ENCODE measurements at places on chromosomes 1 and 21. TPM values are rescaled to one million over a fixed set of nuclear protein-coding genes. Genes with fewer than 3 reads are reported as not detected.

The CLEC20A gene
- total RNA-seq: not detected

The PCP4L1 gene
- 7.5 TPM for total RNA-seq

The POLR3C gene
- total RNA-seq: 31.7 TPM

The PIK3C2B gene
- total RNA-seq: 21.2 TPM

The OVAAL gene
- not detected for total RNA-seq

The CFHR3 gene
- total RNA-seq: not detected

DNA sequence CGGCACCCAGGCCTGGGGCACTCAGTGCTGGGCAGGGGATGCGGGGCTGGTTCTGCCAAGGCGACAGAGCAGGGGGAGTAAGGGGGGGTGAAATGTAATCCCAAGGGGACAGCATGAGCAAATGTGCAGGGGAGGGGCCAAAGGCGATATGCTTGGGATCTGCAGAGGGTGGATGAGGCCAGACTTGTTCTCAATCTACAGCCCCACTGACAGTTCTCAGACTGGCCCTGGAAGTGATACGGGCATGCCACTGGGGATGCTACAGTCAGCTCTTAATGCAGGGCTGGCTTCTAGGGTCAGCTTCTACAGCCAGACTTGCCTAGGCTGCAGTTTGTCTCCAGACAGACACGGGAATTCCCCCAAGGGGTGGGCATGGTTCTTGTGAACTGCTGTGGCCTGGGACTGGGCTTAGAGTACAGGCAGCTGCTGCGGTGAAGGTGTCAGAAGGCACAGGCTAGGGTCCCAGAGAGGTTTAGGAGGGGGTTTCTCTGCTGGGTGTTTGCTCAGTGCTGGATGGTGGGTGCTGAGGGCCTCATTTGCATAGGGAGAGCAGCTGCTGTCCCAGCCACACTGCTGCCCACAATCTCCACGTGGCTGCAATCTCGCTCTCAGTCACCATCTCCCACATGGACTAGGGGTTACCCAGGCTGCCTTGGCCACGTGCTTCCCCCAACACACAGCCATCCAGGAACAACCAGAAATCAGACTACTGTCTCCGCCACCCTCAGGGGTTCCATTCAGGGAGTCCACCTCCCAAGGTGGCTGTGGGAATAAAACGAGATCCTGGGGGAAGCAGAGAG lies 190.1 kb downstream of the HIVEP3 start:
- no peak overlapping the region for H3K27ac ChIP-seq
- H3K4me1 ChIP-seq: peaks cover 5% of the 10 kb centered on the region
- no peaks in the 10 kb centered on the region for H3K36me3 ChIP-seq
- no peak for DNase-seq

GRCh38 chr1:109111386-109112055 lies 2.4 kb upstream of the ELAPOR1 start:
- peaks cover 24% of the 10 kb centered on the region for H3K4me1 ChIP-seq
- no peak overlapping the region for H3K4me3 ChIP-seq
- no peak for DNase-seq
- peaks cover 32% of the 10 kb centered on the region for H3K27me3 ChIP-seq
- H3K36me3 ChIP-seq: no peaks in the 10 kb centered on the region

GRCh38 chr1:6582370-6582769 lies 2.6 kb downstream of the ZBTB48 start:
- peaks cover 78% of the 10 kb centered on the region for H3K4me1 ChIP-seq
- no peaks in the 10 kb centered on the region for H3K36me3 ChIP-seq
- H3K4me3 ChIP-seq: no peak overlapping the region
- no peaks in the 10 kb centered on the region for H3K27me3 ChIP-seq
- DNase-seq: no peak

DNA sequence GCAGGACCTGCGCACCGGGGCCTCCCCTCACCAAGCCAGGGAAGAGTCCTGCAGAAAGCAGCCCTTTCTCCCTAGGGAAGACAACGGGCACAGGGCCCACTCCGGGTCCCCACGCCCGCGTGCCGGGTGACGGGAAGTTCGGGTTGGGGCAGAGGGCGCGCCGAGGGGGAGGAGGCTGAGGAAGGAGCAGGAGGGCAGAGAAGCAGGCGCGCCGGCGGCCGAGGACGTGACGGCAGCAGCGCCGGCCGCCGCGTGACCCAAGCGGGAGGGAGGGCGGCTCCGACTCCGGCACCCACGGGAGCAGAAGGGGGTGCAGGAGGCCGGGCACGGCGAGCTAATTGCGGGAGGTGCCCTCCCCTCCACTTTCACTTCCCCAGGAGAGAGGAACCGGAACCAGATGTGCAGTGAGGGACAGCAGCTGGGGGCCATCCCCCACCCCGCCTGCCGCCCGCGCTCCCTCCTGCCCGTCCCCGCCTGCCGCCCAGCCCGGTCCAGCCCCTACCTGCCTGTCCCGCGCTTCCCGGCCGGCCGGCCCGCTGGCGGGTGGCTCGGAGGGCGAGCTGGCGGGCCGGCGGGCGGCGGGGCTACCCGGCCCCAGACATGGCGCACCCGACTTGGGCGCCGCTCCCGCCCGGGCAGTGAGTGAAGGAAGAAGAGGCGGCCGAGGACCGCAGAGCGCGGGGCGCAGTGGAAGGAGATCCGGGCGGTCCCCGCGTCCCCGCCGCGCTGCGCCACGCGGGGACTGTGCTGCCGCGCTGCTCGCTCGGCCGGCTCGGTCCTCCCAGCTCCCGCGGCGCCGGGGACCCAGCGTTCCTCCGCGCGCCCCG lies 510 bp downstream of the DENND4B start:
- H3K4me3 ChIP-seq: peak overlapping the region; percentile 99
- H3K36me3 ChIP-seq: peaks cover 37% of the 10 kb centered on the region
- H3K27me3 ChIP-seq: no peaks in the 10 kb centered on the region

DNA sequence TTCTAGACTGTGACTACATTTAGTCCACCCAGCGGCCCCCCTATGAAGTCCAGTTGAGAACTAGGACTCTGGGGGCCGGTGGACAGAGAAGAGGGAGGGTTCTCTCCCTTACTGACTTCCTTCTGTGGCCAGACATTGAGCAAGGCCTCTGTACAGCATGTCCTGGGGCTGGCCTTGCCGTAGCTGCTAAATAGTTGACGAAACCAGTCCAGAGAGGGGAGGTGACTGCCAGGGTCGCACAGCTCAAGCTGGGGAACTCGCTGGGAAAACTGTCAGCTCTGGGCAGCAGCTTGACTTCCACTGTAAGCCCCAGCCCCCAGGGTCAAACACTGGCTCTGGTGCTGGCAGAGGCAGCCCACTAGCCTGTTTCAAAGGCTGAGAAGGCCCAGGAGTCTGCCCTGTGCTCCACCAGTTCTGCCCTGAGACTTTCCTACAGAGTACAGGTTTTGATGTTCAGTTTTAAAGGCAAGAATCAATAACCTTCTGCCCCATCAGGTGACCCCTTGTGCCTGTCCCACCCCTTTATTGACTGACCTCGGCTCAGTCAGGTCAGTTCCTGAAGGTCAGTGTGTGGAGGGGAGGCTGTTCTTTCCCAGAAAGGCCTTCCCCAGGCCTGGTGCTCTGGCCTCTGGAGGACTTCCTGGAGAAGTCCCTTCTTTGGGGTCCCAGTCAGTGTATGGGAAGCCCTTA lies 14.1 kb downstream of the PCSK9 start:
- no peaks in the 10 kb centered on the region for H3K4me1 ChIP-seq
- H3K36me3 ChIP-seq: peaks cover 22% of the 10 kb centered on the region
- no peak for DNase-seq
- H3K27ac ChIP-seq: no peak overlapping the region
- no peaks in the 10 kb centered on the region for H3K27me3 ChIP-seq

- H3K27me3 ChIP-seq: no peaks in the 10 kb centered on the region
- H3K4me1 ChIP-seq: peaks cover 12% of the 10 kb centered on the region
- H3K27ac ChIP-seq: no peak overlapping the region
- DNase-seq: no peak
Measured at GRCh38 chr1:64100791-64101190, 102.6 kb upstream of the UBE2U start.

DNA sequence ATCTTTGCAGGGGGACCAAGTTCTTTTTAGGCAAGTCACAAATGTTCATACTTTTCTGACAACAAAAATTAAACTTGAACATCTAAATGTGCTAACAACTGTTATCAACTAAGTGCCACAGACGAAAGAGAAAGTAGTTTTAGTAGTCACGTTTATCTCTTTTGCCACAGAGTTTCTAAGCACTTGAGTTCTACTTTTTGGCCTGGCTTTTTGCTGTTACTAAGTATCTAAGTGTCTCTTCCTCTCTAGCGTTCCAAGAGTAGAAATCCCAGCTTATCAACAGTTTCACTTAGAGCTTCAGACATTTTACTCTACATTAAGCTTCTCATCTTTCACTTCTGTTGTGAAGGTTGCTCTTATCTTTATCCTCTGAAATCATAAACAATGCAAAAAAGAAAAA lies 34.2 kb downstream of the GATAD2B start:
- peaks cover 7% of the 10 kb centered on the region for H3K4me1 ChIP-seq
- no peaks in the 10 kb centered on the region for H3K36me3 ChIP-seq

DNA sequence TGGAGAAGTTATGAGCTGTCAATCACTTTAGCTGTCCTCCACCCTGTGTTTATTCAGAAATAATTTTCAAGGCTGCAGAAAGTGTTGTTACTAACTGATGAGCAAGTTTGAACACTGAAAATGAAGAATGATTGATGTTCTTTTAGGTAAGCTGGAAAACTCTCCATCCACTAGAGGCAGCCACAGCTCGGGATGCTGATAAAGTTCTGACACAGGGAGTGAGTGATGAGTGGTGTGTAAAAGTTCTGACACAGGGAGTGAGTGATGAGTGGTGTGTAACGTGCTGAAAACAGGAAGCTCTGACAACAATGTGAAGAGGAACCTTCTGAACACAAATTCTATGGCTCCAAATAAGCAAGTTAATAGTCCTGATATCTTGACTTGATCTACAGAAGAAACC lies 197.5 kb upstream of the PTBP2 start:
- H3K36me3 ChIP-seq: no peaks in the 10 kb centered on the region
- DNase-seq: no peak
- peaks cover 4% of the 10 kb centered on the region for H3K4me1 ChIP-seq
- no peak overlapping the region for H3K27ac ChIP-seq
- no peak overlapping the region for H3K4me3 ChIP-seq
- H3K27me3 ChIP-seq: no peaks in the 10 kb centered on the region

DNA sequence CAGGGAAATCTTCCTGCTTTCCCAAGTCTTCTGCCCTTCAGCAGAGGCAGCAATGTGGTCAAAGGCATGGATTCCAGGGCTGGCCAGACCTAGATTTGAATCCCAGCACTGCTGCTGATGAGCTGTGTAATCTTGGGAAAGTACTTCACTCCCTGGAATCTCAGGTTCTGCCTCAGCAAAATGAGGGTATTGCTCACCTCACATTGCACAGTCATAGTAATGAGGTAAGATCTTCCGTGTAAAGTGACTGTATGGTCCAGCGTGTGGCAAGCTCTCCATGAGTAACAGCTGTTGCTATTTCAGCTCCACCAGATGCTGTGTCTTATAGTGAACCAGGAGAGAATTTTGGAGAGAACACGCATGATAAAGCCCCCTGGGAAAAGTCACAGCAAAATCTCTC lies 56.1 kb upstream of the F3 start:
- H3K4me1 ChIP-seq: no peaks in the 10 kb centered on the region
- no peaks in the 10 kb centered on the region for H3K27me3 ChIP-seq
- DNase-seq: no peak

DNA sequence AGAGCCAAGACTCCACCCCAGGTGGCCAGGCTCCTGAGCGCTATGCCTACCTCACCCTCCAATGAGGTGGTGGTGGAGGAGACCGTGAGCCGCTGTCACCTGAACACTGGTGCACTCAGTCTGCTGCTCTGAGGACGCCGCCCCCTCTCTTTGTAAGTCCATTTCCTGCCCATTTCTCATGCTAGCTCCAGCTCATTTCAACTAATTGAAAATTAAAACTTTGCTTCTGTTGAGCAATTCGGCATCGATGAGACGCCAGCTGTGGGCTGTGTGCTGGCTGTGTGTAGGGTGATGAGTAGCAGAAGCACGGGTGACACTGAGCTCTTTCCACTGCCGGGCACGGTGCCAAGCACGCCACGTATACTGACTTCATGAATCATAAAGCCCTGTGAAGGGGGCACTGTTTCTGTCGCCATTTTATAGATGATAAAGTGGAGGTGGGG lies 11.2 kb downstream of the TNFRSF1B start:
- peaks cover 100% of the 10 kb centered on the region for H3K4me1 ChIP-seq
- peak overlapping the region; percentile 48 for H3K27ac ChIP-seq
- H3K4me3 ChIP-seq: no peak overlapping the region
- DNase-seq: no peak
- H3K36me3 ChIP-seq: no peaks in the 10 kb centered on the region
- no peaks in the 10 kb centered on the region for H3K27me3 ChIP-seq

DNA sequence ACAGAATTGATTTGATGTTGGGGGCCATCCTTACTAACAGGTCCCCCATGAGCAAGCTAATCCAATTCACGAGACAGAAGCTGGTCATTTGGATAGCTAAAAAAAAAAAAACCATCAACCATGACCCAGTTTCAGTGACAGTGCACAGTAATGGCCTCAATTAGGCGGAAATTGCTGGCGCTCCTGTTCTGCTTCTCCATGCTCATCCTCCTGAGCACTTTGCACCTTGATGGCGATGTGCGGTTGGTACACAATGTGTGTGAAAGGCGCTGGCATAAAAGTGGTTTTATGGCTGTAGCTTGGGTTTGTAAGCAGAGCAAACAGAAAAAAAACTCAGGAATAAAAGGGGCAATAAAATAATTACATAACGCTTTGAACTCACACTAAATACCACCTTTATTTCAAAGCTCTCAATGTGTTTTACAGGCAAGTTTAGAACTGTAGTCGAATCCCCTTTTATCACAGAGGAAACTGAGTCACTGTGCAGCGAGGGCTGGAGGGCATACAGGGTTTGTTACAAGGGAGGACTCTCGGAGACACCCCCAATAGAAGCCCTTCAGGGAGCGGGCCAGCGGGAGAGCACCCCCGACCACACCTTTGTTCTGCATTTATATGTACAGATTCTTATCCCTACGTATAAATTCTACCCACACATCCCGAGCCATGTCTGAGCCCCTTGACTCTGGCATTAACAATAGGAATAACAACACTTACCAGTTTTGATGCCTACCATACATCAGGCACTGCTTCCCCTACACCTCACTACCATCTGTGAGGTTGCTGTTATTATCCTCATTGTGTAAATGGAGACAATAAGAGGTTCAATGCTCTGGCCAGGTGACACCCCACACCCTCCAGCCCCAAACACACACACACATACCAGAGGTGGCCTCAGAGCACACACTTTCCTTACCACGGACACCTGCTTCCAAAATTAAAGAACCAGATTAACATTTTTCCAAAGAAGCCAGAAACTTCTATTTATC lies 213.5 kb upstream of the IRF2BP2 start:
- no peaks in the 10 kb centered on the region for H3K4me1 ChIP-seq
- H3K27me3 ChIP-seq: no peaks in the 10 kb centered on the region
- H3K4me3 ChIP-seq: no peak overlapping the region
- H3K36me3 ChIP-seq: no peaks in the 10 kb centered on the region
- no peak overlapping the region for H3K27ac ChIP-seq
- no peak for DNase-seq
